ENCODE measurements at places on chromosomes 6 and 20.

GRCh38 chr6:80439721-80440470, 333.4 kb downstream of the BCKDHB start:
- DNase-seq = no peak

- no peak for DNase-seq
Observed at GRCh38 chr6:46674410-46674809, 13.3 kb upstream of the TDRD6 start.

DNA sequence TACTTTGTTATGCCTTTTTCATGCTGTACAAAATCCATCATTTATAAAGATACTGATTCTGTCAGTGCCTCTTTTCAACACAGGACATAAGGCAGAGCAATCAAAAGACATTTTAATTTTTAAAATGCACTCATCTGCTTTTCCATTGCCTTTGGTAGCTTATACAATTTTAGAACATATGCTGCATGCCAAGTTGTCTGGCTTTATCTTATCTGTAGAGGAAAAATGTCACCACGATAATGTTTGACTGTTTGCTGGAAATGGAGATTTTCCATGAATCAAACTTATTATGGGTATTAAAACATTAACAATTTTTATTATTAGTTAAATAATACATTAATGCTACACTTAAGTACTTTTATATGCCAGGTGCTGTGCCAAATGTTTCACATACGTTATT, 50.5 kb downstream of the NKAIN2 start:
- DNase-seq = no peak

GRCh38 chr20:36303020-36303595, 3.0 kb upstream of the DLGAP4 start:
- no peak for DNase-seq

DNA sequence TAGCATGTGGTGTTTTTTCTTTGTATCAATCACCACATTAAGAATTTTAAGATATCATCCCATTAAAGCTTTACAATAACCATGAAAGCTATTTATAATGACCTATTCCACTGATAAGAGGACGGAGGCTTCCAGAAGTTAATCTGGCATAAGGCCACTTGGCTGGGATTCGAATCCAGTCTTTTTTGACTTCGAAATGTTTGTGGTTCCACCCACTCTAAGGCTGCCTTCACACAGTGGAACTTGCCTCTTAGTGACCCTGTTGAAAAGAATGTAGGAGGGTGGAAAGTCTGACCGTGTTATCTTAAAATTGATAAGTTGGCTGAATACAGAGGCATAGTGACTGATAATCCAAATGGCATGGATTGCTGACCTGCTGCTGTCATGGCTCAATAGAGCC, 959.7 kb downstream of the KIF16B start:
- no peak for DNase-seq

DNA sequence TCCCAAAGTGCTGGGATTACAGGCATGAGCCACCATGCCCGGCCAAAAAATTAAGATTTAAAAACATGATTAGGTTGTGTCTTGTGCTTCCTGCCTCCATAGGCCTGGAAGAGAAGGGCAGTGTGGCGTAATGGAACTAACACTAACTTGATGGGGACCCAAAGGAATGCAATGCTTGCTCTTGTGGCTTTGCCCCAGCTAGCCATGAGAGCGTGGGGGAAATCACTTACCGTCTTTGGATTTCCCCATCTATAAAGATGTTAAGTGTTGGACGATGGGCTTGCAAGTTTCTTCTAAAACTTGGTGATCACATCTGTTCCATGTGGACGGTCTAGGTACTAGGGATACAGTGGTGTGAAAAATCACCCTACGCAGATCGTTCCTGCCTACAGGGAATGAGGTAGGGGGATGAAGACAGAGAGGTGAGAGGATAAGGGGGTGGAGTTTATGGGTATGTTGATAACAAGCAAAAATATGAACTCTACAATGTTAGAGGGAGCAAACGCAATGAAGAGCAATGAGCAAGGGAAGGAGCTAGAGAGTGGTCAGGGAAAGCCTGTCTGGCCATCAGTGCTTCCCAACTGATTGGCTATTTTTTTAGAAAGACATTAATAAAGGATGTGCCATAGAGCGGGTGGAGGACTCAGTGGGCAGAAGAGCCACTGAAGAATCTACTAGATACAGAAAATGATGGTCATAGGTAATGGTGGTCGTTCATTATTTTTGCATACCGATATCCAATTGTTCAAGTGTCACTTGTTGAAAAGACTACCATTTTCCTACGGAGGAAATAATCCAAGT, 165.2 kb downstream of the BCAS1 start:
- no peak for DNase-seq

DNA sequence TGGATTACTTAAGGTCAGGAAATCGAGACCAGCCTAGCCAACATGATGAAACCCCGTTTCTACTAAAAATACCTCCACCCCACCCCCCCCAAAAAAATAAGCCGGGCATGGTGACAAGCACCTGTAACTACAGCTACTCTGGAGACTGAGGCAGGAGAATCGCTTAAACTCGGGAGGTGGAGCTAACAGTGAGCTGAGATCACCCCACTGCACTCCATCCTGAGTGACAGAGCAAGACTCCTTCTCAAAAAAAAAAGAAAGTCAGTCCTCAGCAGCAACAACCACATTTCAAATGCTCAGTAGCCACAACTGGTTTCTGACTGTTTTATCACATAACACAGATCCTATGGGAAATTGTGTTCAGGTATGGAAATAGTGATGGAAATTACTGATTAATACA, 135.3 kb downstream of the HFE start:
- no peak for DNase-seq

Measured in GM12891 (cell line).